Stimulated activated CD4-positive, alpha-beta T cell treated with anti-CD3 and anti-CD28 coated beads, Interleukin-4, amount 100 ng/mL, for 48 hours (primary cell): ENCODE measurements at places on chromosomes 11 and 22.

GRCh38 chr11:126743628-126744027 is 256.9 kb downstream of the KIRREL3 start:
- no peak for DNase-seq

- no peak for DNase-seq
Observed at GRCh38 chr22:24707470-24707801, 67.1 kb downstream of the PIWIL3 start.

- DNase-seq, result peak; percentile 31
Observed at GRCh38 chr11:44036811-44037657, 10.7 kb upstream of the ACCSL start.

DNA sequence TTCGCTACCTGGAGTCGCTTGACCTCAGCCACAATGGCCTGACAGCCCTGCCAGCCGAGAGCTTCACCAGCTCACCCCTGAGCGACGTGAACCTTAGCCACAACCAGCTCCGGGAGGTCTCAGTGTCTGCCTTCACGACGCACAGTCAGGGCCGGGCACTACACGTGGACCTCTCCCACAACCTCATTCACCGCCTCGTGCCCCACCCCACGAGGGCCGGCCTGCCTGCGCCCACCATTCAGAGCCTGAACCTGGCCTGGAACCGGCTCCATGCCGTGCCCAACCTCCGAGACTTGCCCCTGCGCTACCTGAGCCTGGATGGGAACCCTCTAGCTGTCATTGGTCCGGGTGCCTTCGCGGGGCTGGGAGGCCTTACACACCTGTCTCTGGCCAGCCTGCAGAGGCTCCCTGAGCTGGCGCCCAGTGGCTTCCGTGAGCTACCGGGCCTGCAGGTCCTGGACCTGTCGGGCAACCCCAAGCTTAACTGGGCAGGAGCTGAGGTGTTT is 12.8 kb downstream of the TSKU start:
- no peak for DNase-seq

- no peak for DNase-seq
Observed at GRCh38 chr11:101803651-101804050, 111.2 kb upstream of the CEP126 start.

DNA sequence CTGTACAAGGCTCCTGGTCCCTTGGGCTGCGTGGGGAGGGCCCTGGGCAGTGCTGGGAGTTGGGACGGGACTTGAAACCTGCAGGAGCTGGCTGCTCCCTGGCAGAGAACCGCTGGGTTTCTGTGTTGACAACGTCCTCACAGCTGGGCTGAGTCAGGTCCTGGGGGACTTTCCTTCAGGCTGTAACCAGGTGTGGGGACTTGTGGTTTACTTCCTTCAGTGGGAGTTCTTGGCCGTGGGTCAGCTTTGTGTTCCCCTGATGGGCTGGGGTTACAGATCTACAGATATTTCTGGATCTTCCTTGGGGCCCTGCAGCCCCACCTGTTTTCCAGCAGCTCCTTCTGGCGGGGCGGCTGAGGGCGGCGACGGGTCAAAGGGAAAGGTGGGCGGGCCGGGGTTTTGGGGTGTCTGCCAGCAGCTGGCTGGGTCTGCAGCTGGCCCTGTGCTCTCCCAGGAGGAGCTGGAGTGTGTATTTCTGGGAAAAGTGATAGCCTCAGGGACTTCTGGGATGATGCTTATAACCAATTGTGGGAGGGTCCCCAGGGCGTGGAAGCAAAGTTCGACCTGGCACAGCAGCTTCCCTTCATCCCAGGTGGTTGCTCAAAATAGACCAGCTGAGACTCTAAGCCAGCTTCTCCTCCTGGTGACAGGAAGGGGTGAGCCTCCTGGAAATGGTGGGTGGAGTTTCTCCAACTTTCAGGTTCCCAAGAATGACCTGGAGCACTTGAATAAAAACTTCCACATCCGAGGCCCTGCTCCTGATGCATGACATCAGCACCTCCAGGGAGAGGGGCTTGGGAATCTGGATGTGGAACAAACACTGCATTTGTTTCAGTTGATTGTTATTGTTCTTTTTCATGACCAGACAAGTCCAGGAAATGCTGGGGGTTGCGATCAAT is 19.1 kb downstream of the ST14 start:
- no peak for DNase-seq

DNA sequence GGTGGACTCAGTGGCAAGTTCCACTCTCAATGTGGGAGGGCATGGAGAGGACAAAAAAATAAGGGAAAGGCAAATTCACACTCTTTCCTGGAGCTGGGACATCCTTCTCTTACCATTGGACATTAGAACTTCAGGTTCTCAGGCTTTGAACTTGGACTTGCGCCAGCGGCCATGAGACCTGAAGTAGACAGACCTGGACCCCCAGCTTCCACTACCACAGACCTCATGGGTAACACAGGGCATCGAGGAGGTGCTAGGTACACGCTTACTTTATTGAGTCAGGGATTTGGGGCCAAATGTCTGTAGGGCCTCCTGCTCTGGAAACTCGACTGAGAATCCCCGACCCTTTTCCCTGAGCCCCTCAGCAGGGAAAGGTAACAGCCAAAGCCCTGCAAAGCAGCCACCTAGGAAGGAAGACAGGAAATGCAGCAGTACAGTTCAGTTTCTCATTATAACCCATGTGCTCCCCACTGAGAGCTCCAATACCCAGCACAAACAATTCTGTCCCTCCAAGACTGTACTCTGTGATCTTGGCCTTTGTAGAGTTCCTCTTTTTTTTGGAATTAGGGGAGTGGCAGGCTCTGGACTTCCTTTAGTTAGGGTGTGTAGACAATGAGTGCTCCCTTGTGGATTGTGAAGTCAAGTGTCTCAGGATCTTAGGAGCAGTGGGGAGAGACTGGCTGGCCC is 5.7 kb downstream of the CHRNA10 start:
- no peak for DNase-seq

GRCh38 chr11:65185869-65186341 is 4.2 kb downstream of the CAPN1 start:
- DNase-seq, result no peak

GRCh38 chr11:6223854-6224253 is 10.6 kb downstream of the FHIP1B start:
- no peak for DNase-seq

DNA sequence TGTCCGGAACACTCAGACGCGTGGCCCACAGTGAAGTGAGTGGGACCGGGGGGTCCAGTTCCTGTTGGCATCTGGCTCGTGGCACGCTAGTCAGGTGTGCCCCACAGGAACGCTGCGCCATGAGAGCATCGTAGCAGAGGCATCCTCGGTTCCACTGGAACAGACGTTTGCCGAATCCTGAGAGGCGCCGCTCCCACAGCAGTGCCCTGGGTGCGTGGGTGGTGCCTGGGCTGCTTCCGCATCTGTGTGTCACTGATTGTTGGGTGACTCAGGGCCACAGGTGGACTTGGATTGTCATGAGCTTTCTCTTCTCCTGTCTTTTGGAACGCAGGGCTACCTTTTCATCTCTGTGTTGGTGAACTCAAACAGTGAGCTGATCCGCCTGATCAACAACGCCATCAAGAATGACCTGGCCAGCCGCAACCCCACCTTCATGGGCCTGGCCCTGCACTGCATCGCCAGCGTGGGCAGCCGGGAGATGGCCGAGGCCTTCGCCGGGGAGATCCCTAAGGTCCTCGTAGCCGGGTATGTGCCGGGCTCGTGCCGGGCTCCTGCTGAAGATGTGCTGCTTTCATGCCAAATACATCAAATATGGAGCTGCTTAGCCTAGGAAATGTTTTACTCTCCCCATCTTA is 46.2 kb downstream of the AP2A2 start:
- no peak for DNase-seq

DNA sequence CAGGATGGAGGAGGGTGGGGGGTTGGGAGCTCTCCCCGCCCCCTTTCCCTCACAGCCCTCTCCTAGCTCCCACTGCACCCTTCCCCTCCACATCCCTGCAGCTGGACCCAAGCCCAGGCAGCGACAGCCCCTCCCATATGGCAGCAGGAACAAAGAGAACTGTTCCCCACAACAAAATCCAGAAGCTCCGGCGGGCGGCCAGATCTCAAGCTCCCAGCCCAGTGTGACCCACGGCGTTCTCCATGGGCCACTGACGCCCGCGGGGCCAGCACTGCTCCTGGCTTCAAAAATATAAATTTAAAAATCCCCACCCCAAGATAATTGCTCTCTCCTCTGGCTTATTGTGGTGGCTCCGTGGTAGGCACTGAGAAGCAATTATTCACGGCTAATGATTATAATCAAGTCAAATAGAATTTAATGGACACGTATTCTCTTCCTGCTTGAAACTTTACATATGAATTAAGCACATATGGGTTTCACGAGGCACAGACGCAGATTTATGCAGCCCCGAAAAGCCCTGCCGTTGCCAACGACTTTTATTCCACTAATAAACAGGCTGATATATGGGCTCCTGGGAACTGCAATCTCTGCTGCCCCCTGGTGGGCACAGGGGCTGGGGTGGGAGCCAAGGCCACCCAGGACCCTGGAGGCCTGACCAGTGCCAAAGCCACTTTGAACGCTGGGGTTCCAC is 17.5 kb downstream of the MACROD1 start:
- peak; percentile 62 for DNase-seq

DNA sequence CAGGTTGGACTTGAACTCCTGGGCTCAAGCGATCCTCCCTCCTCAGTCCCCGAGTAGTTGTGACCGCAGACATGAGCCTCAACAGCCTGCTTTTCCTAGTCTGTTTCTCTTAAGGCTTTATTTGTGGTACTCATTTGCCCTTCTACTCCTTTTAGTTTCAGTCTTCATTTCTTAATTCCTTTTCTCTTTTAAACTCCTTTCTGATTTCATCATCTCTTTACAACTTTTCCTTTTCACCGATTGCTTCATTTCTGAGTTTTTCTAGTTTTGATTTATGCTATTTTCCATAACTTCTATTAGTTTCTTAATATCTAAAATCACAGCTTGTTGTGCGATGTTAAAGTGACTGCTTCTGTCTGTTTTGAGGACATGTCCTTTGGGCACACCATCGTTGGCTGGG is 17.3 kb upstream of the MRGPRF start:
- DNase-seq, result no peak

DNA sequence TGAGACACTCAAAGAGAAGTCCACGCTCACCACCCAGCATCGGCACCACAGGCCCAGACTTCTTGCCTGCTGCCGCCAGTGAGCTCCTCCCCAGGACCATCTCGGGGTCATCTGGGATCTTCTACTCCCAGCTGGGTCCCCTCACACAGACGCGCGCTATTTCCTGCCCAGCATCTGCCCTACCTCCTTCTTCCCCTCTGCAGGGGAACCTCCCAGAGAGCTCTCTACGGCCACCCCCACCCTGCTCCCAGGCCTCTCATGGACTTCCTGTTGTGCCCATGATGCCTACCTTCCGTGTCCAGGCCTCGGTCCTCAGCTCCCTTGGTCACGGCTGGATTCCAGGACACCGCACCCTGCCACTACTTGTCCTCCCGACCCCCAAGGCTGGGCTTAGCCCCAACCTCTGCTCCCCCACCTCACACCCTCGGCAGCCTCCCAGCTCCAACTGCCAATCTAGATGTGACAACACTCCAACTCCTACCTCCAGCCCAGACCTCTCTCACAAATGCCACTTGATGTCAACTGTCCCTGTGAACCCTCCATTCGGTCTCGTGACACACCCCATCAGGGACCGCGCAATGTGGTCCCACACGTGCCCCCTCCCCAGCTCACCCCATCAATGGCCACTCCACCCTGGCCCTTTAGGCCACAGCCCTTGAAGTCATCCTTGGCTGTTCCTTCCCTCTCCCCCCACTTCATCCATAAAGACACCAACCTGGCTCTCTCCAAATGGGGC is 45.3 kb downstream of the SGSM3 start:
- no peak for DNase-seq

GRCh38 chr11:69217276-69218105 is 61.8 kb downstream of the SMIM38 start:
- no peak for DNase-seq

GRCh38 chr11:24297461-24297860 is 199.4 kb upstream of the LUZP2 start:
- no peak for DNase-seq

DNA sequence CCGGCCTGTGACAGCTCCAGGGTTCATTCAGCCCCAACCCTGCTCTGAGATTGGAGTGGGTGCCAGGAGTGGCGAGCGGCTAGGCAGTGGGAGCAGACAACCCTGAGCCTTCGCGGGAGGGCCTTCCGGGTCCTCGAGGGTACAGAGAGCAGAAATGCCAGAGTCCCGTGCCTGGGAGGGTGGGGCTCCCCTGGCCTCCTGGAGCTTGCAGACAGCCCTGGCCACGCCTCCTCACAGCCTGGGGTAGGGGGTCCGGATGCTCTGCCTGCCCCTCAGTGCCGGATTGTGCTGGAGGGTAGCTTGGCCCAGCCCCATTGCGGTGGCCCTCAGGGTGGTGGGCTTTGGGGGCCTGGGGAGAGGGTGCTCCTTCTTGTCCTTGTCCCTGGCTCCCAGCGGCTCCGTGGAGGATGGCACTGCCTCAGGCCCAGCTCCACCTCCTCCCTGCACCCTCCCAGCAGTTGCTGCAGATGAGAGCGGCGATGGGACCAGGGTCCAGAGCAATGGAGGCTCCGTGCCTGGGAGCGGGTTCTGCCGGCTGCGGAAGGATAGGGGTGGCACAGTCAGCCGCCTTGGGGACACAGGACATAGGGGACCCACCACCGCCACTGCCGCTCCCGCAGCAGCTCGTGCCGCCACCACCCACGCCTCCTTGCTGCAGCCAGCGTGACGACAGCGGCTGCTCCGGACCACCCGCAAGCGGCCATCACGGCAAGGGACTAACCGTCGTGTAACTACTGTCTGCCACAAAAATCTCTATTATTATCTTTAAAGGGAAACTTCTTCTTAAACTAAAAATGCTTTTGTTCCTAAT is 34.9 kb upstream of the OR10G7 start:
- DNase-seq, result no peak

DNA sequence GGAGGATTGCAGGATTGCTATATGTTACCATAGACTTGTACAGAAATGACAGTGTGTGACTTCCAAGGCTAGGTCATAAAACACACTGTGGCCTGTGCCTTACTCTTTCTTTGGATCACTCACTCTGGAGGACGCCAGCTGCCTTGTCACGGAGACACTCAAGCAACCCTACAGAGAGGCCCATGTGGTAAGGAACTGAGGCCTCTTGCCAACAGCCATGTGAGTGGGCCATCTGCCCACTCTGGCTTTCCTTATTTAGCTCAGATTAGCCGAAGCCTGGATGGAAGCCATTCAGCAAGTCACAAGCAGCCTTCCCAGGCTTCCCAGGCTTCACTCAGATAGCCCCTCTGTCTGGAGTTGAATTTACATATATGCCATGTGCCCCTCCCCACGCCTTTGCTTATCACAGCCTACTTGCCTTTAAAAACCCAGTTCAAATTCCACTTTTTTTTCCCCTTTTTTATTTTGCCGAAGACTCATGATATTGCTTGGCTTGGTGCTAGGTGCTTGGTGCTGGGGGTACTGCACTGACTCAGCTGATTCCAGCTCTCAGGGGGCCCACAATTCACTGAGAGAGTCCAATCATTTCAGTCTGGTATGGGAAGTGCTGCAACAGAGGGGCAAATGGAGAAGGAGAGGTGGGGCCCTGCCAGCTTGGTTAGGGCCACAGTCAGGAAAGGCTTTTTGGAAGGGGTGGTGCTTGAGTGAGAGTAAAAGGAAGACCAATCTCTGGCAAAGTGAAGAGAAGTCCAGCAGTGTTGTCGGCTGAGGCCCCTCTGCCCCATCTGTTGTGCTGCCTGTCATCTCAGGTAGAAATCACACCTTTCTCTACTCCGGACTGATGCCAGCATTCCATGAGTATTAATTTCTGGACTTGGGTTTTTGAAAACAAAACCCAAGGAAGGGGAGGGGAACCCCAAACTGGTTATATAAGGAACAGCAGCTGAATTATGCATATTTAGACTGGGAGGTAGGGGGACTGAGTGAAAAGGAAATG is 14.5 kb upstream of the P4HA3 start:
- DNase-seq, result no peak
